Tongue (tissue), 3 donors: ENCODE measurements at places on chromosomes 1 and 21.
A peak's percentile ranks its signal among the peaks of the same experiment; 100 is the strongest.

- no peak for DNase-seq
Measured at GRCh38 chr1:8165595-8166360, 139.7 kb upstream of the ERRFI1 start.

GRCh38 chr1:234408757-234409156, 35.5 kb downstream of the COA6 start:
- no peak for DNase-seq

GRCh38 chr1:156286061-156286460, 1.9 kb downstream of the TMEM79 start:
- DNase-seq = no peak

GRCh38 chr1:21251773-21252471, 38.3 kb downstream of the ECE1 start:
- DNase-seq = peak; percentile 54

- DNase-seq = no peak
Measured at GRCh38 chr1:184596950-184597645, 157.6 kb downstream of the EDEM3 start.

GRCh38 chr1:221431961-221432360, 309.9 kb downstream of the DUSP10 start:
- DNase-seq = no peak

- no peak for DNase-seq
Measured at GRCh38 chr21:19123525-19123924, 719.9 kb upstream of the TMPRSS15 start.

DNA sequence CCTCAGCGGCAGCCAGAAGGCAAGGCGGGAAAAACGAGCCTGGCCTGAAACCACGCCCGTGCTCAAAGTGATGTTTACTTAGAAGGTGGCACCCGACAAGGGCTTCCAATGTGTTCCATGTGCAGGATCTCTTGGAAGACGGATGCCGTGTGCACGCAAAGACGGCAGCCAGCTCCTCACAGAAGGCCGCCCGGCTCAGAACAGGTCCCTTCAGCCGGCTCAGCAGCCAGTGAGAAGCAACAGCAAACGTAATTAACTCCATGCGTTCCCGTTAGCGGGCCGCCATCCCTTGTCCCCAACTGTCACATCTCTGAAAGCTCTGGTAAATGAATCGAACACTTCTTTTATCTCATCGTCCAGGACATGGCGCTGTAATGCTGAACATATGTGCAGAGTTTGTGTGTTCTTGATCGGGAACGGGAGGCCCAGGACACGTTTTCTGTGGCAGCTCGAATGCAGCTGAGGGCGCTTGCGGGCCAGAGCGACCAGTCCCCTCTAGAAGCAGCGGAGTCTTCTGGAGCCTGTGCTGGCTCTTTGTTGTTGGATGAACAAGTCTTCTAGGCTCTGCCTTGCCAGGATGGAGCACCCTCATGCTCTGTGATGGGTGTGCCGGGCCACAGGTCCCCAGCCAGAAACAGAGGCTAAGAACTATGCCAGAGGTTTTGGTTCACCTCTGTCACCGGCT, 94.6 kb upstream of the ARHGEF16 start:
- no peak for DNase-seq

- no peak for DNase-seq
Measured at GRCh38 chr1:224213438-224214119, 30.5 kb downstream of the DEGS1 start.
